H9 (cell line): ENCODE measurements at places on chromosomes 7 and 10.
A peak's percentile ranks its signal among the peaks of the same experiment; 100 is the strongest.

GRCh38 chr7:107644309-107644974 lies 16.2 kb upstream of the SLC26A4 start:
- DNase-seq: no peak

- DNase-seq: no peak
These were observed 67.2 kb upstream of the AQP1 start for GRCh38 chr7:30844483-30844874.

DNA sequence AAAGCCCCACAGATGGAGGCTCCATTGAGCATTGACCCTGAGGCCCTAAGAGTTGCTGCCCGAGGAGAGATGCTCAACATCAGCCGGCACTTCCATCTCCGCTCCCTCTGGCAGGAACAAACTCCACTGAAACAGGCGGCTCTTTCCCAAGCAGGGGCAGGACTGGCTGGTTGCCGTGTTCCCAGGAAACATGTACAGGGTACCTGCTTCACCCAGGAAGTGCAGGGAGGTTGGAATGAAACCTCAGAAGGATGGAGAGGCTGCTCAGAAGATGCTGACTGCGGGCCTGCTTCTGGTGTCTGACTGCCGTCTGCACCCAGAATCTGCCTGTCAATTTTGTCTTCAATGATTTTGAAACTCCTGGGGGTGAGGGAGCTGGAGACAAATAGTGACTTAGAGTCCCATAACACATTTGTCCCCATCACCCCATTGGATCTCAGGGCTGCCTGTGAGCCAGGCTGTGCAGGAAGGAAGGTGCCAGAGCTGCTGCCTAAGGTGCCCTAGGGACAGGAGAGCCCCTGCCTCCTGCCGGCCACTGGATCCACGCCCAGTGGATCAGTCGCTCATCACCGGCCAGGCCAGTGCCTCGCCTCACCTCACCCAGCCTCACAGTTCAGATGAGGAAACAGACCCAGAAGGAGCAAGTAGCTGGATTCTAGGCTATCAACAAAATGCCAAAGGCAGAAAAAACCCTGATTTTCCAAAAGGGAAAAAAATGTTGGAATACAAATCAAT lies 237.3 kb downstream of the PTPRN2 start:
- DNase-seq: peak; percentile 19

GRCh38 chr10:77007834-77008233 lies 629.8 kb downstream of the KCNMA1 start:
- no peak for DNase-seq

DNA sequence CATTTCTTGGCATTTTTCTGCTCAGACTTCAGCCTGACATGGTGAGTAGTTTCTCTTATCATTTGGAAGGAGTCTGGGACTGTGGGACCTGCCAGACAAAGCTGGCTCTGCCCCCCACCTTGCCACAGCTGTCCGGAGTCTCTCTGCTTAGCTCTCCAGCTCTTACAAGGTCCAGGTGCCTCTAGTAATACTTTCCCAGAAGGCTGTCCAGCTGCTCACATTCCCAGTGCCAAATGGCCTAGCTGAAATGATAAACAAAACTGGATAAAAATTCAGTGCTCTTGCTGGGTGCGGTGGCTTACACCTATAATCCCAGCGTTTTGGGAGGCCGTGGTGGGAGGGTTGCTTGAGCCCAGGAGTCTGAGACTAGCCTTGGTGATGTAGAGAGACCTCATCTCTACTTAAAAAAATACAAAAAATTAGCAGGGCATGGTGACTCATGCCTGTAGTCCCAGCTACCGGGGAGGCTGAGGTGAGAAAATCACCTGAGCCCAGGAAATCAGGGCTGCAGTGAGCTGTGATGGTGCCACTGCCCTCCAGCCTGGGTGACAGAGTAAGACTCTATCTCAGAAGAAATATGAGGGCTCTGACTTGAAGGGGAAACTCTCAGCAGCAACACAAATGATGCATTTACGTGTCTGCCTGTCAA lies 86.8 kb downstream of the C10orf90 start:
- no peak for DNase-seq

DNA sequence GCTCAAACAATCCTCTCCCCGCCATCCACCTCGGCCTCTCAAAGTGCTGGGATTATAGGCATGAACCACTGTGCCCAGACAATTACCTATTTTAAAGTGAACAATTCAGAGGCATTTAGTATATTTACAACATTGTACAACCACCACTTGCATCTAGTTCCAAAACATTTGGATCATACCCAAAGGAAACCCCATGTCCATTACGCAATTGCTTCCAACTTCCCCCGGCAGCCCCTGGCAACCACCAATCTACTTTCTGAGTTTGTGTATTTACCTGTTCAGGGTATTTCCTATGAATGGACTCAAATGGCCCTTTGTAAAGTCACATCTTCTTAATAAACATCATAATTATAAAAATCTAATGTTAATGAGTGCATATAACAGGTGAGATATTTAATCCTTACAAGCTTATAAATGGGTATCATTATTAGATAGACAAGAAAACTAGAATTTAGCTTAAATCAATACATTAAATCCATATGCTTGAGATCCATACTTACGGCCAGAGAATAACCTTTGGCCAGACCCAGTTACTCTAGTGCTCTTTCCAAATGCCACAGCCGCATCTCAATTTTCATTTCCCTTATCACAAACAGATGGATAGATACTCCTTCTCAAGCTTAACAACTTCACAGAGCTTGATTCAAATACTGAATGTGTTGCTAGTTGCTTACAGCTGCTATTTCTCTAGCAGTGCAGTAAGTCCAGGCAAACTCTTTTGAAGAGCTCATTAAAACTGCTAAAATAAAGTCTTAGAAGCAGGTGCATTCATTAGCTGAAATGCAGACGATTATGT lies 133.4 kb upstream of the MKLN1 start:
- no peak for DNase-seq

DNA sequence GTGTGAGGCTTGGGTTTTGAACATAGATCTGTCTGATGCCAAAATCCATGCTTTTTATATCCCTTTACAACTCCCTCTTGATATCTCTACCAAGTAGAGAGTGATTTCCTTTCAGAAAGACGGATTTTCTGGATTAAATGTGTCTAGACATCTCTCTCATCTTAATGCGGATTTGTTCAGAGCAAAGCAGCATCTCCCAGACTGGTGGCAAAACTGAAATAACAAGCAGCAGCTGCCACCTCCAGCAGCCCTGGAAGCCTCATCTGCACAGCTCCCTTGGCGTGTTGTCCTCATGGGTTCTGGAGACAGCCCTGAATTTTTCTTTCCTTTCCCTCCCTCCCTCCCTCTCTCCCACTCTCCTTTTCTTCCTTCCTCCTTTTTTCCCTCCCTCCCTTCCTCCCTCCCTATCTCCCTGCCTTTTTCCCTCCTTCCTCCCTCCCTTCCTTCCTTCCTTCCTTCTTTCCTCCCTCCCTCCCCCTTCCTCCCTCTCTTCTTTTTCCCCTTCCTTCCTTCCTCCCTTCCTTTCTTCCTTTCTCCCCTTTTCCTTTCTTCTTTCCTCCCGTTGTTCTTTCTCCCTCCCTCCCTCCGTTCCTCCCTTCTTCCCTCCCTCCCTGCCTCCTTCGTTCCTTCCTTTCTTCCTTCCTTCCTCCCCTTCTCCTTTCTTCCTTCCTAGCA lies 639.9 kb downstream of the TYW1 start:
- DNase-seq: no peak

- no peak for DNase-seq
These were observed 28.0 kb downstream of the IPMK start for GRCh38 chr10:58239561-58240169.

DNA sequence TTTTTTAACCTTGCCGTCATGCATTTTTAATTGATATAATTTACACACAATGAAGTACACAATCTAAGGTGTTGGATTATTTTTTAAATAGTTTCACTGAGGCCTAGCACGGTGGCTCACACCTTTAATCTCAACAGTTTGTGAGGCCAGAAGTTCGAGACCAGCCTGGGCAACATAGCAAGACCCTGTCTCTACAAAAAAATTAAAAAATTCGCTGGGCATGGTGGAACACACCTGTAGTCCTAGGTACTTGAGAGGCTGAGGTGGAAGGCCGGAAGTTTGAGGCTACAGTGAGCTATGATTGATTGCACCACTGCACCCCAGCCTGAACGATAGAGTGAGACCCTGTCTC lies 92.8 kb upstream of the OIT3 start:
- DNase-seq: no peak

DNA sequence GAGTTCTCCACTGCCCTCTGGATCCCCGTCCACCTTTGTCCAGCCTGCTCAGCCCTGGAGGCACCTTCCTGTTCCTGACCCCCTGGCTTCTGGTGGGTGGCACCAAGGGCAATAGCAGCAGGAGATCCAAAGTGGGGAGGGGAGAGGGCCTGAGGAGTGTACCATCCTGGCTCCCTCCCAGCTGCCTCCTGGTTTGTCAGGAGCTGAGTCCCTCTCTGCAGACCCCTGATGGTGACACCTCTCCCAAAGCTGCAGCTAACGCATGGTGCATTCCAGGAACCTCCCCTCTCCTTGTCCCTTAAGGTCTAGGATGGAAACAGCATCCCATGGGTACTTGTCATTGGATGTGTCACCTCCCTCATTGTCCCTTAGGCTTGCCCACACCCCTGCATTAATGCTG lies 39.6 kb downstream of the VSTM4 start:
- no peak for DNase-seq

DNA sequence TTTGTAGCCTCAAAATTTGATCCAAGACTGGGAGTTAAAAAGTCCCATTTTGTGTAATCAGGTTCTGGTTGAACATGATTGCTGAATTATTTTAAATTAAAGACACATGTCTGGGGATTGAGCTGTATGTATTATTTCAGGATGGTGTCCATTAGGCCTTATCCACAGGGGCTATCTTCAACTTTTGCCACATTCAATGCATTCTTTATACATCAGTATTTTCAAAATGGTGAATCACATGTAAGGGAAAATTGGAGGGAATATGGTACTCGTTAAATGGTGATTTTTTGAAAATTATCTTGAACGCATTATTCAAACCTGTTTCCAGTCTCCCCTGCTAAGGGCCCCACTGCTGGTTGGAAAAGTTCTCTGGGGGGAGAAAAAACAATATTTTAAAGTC lies 367.7 kb upstream of the NPVF start:
- no peak for DNase-seq

DNA sequence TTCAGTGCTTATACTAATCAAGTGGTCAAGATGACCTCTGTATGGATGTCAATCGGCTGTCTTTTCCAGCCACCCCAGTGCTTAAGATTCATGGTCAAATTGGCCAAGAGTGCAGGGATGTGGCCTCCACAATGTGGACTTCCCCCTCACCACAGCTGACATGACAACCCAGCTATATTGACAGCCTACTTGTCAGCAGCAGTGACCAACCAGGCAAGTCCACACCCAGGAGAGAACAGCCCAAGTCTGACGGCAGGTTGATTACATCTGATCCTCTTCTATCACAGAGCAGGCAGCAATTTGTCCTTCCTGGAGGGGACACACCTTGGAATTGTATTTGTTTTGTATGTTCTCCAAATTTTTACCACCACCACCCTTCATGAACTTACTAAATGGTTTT lies 8.2 kb upstream of the ERVW-1 start:
- DNase-seq: no peak

DNA sequence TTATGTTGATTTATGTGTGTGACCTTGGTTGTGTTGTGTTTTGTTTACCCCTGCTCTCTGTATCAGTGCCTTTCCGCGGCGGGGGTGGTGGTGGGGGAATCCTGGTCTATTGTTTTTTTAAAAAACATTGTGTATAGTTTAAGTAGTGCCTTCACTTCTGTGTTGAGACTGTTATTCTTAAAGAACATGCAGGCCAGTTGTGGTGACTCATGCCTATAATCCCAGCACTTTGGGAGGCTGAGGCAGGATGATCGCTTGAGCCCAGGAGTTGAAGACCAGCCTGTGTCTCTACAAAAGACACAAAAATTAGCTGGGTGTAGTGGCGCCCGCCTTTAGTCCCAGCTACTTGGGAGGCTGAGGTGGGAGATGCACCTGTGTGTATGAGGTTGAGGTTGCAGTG lies 429.0 kb upstream of the LRGUK start:
- no peak for DNase-seq

GRCh38 chr7:121741896-121742295 lies 131.1 kb upstream of the PTPRZ1 start:
- DNase-seq: no peak

DNA sequence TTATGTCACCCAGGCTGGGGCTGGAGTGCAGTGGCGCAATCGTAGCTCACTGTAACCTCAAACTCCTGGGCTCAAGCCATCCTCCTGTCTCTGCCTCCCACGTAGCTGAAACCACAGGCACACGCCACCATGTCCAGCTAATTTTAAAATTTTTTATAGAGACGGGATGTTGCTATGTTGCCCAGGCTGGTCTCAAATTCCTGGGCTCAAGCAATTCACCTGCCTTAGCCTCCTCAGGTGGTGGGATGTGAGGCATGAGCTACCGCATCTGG lies 123.2 kb upstream of the PARD3 start:
- no peak for DNase-seq

GRCh38 chr7:50531401-50531911 lies 33.7 kb downstream of the DDC start:
- DNase-seq: no peak

- DNase-seq: no peak
These were observed 7.7 kb downstream of the PTN start for GRCh38 chr7:137335814-137336213.

- no peak for DNase-seq
These were observed 95.7 kb upstream of the EEPD1 start for GRCh38 chr7:36057323-36057722.

- no peak for DNase-seq
These were observed 3.1 kb upstream of the MRC1 start for GRCh38 chr10:17805921-17806577.

DNA sequence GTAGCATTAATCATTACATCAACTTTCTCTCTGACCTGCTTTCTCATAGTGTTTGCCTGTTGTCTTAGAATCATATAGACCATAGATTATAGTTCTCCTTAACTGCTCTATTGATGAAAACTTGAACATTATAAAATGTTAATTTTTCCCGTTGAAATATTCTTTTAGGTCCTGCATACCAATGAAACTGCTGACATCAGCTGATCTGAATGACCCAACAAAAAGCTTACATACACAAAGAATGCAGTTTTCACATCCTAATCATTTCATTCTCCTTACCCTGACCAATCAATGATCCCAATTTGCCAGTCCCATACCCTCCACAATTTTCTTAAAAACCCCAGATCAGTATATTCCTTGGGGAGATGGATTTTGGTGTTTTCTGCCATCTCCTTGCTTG lies 302.9 kb upstream of the MBL2 start:
- no peak for DNase-seq
